H54 (cell line): ENCODE measurements at places on chromosomes 7 and 10.

DNA sequence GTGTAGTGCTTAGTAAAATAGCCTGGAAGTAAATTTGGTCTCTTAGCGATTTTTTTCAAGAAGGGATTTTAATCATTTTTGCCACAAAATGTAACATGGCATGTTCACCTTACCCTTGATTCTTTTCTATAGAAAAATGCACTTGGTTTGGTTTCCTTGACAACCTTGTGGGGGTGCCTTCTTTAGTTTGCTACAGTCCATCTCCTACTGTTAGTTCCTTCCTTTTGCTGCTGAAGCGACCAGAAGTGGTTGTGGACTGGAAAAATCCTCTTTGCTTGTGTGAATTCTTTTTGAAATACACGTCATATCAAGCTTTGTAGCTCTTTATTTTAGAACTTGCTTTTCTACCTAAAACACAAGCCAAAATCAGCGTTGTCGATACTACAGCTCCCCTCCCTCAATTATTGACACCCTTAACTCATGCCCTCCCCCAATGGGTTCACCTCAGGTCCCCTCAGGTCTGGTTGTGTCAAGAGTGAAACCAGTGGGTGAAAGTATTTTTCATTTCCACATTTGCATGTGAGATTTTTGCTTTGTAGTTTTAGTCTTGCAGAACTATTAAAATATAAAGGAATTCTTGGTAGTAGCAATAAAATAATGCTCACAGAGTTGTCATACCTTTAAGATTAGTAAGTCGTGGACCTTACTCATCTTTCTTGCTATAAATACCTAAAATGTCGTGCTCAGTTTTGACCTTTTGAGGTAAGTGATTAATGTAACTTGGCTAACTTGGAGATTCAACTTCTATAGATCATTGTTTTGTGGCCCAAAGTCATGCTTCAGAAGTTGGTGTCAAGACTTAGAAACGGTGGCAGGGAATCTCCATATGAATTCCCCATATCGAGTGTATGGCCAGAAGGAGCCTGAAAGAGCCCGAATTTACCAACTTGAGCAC lies 1.5 kb downstream of the ACTR3B start:
- DNase-seq = no peak

DNA sequence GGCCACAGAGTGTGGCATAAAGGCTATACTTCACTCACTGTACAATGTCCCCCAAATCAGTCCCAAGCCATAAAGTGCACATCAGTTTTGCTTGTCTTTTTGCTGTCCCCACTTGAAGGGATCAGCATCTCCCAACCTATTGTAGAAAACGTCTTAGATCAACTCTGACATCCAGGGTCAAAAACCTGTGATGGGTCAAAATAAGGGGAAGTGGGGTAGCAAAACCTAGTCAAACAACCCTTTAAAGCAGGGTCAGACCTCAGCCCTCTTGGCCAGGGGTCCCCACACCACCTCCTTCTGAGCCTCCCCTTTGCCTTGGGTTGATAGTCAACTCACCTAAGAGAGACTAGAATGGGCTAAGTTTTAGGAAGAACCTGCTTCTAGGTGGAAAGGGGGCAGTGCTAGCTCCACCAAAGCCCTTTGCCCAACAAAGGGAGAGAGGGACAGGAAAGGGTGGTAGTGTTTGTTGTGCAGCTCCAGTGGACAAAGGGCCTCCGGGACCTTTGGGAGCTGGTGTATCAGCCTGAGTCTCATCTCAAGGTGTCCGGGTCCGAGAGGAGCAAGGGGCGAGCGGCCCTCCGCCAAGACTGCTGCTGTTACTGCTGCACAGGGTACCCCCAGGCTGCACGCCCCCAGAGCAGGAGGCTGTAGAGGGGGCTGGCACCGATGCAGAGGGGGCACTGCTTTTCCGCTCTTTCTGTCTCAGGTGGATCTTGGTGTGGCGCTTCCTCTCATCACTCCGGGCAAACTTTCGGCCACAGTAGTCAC lies 3.3 kb downstream of the EGR2 start:
- DNase-seq = no peak

- no peak for DNase-seq
Measured at GRCh38 chr10:43689618-43689954, 40.9 kb upstream of the ZNF32 start.

- DNase-seq = no peak
Measured at GRCh38 chr10:48231699-48232315, 42.7 kb downstream of the FRMPD2 start.

- no peak for DNase-seq
Measured at GRCh38 chr7:30681331-30681797, 892 bp downstream of the CRHR2 start.

DNA sequence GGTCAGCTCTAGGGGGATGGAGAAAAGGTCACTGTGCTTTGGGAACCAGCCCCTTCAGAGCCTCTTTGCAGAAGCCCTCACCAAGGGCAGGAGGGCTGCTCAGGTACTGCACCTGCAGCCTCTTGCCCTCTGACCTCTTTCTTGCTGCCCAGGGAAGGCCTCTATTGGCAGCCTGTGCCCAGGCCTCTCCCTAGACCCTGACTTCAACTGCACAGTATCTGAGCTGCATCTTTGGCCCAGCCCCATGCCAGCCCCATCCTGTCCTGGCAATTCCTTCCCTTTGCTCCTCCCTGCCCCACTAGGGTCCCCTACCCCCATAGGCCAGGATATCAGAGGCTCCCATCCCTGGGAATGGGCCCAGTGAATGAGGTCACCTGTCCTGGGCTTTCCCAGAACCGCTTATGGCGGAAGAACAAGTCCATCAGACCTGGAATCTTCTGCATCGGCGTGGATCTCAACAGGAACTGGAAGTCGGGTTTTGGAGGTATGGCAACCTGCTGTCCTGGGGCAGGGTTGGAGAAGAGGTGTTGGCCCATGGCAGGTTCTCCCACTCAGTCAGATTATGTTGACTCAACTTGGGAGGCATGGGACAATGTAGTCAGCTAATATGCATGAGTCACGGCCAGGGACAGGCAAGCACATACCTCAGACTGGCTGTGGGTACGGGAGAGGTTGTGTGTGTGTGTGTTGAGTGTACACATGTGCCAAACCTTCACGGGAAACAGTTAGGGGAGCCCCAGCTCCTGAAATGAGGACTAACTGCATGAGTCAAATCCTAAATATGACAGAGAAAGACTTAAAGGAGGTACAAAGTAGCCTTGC lies 17.1 kb upstream of the CPA1 start:
- DNase-seq = peak; percentile 77

DNA sequence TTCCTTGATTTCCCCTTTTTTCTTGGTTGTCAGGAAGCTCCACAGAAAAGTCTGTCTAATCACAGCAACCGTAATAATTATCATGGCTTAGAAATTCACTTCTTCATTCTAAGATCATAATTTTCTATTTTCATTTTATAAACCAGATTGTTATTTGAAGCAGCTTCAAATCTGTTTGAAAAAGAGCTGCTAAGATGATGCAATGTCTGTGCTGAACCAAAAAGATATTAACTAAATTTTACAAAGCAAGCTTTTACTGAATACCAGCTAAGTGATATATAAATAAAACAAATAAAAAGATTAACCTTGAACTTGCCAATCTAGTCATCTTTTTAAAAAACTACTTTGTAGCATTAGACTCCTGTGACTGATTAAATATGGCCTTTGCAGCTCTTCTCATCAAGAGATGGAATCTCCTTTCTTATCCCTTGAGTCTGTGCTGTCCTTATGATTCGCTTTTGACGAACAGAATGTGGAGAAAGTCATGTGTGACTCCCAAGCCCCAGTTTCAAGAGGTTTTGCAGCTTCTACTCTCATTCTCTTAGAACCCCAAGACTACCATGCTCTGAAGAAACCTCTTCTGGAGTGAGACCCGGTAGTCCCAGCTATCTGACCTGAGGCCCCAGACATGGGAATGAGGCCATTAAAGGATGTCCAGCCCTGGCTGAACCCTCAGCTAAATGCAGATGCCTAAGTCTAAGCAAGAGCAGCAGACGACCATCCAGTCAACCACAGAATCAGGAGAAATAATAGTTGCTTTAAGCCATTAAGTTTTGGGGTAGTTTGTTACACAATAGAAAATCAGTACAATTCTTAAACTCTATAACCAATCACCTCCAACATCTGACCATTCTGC lies 14.4 kb downstream of the NAMPT start:
- DNase-seq = no peak

GRCh38 chr10:132122097-132122861 lies 56.5 kb downstream of the JAKMIP3 start:
- DNase-seq = no peak

DNA sequence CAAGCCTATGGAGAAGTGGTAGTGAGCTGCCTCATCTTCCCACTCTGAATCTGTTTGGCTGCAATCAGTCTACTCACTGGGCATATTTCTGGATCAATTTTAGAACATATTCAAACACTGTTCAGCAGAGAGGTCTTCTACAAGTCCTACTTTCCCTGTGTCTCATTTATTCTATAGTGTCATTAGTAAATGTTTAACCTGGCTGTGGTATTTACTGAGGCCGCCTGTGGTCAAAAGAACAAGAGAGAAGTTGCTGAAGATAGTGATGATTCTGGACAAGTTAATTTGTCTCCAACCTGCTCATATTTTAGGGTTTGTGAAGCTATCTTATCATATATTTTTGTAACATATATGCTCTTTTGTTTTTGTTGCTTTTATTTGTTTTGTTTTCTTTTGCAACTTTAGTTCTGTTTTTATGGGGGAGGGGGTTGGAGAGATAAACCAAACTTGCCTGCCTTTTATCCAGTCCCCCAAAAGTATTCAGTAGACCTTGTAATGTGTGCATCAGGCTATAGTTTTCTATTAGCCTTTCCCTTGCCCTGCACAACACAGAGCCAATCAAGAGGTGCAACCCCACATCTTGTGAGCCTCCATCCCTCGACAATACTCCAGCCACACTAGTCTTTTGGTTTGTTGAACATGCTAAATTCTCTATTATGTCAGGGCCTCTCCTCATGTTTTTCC lies 362.8 kb upstream of the MBL2 start:
- no peak for DNase-seq

- no peak for DNase-seq
Measured at GRCh38 chr7:55020466-55020871, 1.7 kb downstream of the EGFR start.

GRCh38 chr10:9733766-9734165 lies 1283.9 kb upstream of the CELF2 start:
- DNase-seq = no peak

- no peak for DNase-seq
Measured at GRCh38 chr7:18995811-18996426, 121.5 kb downstream of the TWIST1 start.

- DNase-seq = no peak
Measured at GRCh38 chr7:66921918-66922486, 977 bp downstream of the TMEM248 start.

GRCh38 chr7:45482451-45482850 lies 91.7 kb upstream of the ADCY1 start:
- DNase-seq = no peak

- no peak for DNase-seq
Measured at GRCh38 chr10:132898391-132899053, 43.8 kb downstream of the CFAP46 start.

DNA sequence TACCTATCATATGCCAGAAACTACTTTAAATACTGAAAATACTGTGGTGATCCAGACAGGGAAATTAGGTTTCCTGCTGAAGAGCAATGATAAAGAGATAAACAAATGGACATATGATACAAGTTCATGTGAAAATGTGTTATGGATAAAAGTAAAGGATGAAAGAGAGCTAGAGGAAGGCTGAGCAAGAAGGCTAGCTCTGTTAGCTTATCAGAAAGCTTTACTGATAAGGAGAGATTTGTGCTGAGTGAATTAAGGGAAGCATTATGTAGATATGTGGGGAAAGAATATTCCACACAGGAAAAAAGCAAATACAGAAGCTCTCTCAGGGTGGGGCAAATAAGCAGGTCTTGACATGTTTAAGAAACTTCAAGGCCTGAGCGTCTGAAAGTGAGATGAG lies 308.4 kb downstream of the HDAC9 start:
- DNase-seq = no peak

DNA sequence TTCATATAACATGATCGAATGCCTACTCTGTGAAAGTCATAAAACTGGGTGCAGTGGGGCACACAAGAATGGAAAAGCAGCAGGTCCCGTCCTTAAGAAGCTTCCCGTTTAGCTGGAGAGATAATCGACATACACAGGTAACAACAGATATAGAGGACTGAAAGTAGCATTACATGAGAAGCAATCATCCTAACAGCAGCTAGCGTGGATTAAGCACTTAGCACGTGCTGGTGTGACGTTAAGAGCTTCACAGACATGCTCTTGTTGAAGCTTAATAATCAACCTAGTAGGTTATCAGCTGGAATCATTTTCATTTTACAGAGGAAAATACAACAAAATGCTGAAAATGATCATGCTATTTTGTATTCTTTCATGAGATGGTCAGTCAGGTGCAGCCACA lies 184.8 kb downstream of the GPAM start:
- DNase-seq = no peak

- peak; percentile 35 for DNase-seq
Measured at GRCh38 chr10:92760609-92761008, 70.9 kb downstream of the HHEX start.

DNA sequence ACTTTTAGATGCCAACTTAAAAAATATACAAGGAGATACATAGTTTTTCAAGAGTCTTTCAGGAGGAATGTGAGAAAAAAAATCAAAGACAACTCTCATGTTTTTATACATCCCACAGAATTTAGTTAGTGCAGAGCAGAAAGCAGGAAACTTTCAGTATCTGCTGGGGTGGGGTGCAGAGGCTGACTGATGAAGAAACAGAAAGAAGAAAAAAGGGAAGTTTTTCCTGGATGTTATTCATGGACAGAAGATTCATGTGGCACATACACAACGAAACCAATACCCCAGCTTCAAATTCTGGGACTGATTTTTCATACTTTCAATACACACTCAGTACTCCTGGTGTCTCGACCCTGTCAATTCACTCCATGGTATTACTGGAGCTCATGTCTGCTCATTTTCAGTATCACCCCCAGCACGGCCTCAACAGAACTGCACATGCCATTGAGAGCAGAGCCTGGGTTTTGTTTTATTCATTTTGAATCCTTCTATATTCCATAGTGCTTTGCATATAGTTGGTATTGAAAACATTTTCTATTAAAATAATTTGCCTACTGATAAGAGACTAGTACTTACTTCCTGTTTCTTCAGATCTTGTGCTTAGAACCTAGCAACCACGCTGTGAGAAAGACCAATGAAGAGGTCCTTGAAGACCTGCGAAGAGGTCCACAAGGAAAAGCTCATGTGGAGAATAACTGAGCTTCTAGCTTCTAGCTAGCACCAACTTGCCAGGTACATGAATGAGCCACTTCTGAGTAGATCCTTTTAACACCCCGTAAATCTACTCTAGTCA lies 49.0 kb downstream of the NDUFB2 start:
- DNase-seq = no peak

DNA sequence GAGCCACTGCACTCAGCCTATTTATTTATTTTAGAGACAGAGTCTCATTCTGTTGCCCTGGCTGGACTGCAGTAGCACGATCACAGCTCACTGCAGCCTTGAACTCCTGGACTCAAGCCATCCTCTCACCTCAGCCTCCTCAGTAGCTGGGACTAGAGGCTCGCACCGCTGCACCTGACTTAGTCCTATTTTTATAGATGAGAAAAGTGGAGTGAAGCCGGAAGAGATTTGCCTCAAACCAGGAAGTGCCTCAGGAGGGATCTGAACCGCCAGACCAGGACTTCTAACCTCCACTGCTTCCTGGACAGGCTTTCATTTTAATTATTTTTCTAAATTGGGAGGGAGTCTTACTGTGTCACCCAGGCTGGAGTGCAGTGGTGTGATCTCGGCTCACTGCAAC lies 17.5 kb upstream of the CLIP2 start:
- no peak for DNase-seq

GRCh38 chr7:115635376-115635775 lies 395.2 kb downstream of the TFEC start:
- no peak for DNase-seq
